Aorta (tissue), 5 donors: ENCODE measurements at places on chromosomes 6 and 20. TPM values are rescaled to one million over a fixed set of nuclear protein-coding genes. Genes with fewer than 3 reads are reported as not detected.

CTCFL gene
- not detected for total RNA-seq

C6orf58 gene
- not detected for total RNA-seq

SRSF12 gene
- 1.9 TPM for total RNA-seq

LRFN2 gene
- not detected for total RNA-seq

MKKS gene
- 12.0 TPM for total RNA-seq

BFSP1 gene
- 1.5 TPM for total RNA-seq

EFCAB8 gene
- total RNA-seq: 1.1 TPM

TRAPPC3L gene
- 0.36 TPM for total RNA-seq

ADAT2 gene
- total RNA-seq: 9.1 TPM

SAPCD1 gene
- total RNA-seq: 2.9 TPM

- no peak for DNase-seq
- H3K27ac ChIP-seq: no peak overlapping the region
- H3K4me1 ChIP-seq: no peaks in the 10 kb centered on the region
- no peak overlapping the region for H3K4me3 ChIP-seq
Observed at GRCh38 chr6:139398658-139399057, 24.2 kb upstream of the CITED2 start.

DNA sequence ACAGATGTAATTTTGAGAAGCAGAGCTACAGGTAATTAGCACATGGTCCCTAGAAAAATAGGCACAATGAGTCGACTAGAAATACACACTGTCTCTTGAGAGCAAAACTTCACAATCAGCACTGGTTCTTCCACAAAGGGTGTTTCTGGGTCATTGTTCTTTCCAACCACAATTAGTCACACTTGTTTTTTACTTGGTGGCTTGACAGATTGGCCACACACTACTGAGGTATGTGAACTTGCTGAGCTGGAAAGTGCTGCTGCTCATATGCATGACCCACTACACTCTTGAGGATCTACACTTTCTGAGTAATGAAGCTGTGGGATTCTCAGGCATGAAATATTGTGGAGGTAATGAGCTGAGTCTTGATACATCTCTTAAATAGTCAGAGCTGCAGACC is 347.7 kb downstream of the BCKDHB start:
- H3K4me3 ChIP-seq: no peak overlapping the region
- H3K4me1 ChIP-seq: peaks cover 2% of the 10 kb centered on the region
- no peaks in the 10 kb centered on the region for H3K36me3 ChIP-seq
- H3K27ac ChIP-seq: no peak overlapping the region

DNA sequence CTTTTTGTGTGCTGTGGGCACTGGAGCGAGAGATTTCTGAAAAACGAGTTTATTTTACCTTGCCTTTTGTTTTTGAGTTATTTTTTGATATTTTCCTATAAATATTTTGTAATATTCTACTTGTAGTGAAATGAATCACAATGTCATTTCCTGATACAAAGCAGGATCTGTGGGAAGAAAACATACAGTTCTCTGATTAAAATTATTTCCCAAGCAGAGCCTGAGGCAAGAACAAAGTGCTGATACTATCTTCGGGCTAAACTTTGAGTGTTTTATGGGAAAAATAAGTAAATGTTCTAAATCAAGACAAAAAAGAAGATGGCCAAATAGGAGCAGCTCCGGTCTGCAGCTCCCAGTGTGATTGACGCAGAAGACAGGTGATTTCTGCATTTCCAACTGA is 33.7 kb upstream of the ELOVL5 start:
- H3K27me3 ChIP-seq: no peaks in the 10 kb centered on the region
- H3K36me3 ChIP-seq: no peaks in the 10 kb centered on the region
- H3K27ac ChIP-seq: no peak overlapping the region

DNA sequence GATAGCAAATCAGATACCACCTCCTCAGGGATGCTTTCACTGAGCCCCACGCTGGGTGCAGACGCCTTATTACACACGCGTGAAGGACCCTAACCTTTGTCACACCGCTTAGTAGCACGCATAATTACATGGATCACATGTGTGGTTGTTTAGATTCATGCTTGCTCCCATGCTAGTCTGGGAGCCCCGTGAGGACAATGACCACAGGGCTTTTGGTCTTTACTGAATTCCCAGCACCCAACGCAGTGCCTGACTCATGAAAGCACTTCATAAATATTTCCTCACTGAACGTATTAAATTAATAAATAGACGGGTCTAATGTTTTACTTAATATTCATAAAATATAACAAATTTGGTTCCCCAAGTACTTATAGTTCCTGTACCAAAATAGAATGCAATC is 132.5 kb downstream of the ALDH8A1 start:
- no peak overlapping the region for H3K27ac ChIP-seq
- H3K4me1 ChIP-seq: no peaks in the 10 kb centered on the region
- H3K4me3 ChIP-seq: no peak overlapping the region
- no peak for DNase-seq
- H3K36me3 ChIP-seq: no peaks in the 10 kb centered on the region
- H3K27me3 ChIP-seq: no peaks in the 10 kb centered on the region

- H3K4me1 ChIP-seq: peaks cover 14% of the 10 kb centered on the region
- no peak for DNase-seq
- H3K27me3 ChIP-seq: no peaks in the 10 kb centered on the region
Observed at GRCh38 chr6:8193541-8193940, 91.2 kb upstream of the EEF1E1 start.

DNA sequence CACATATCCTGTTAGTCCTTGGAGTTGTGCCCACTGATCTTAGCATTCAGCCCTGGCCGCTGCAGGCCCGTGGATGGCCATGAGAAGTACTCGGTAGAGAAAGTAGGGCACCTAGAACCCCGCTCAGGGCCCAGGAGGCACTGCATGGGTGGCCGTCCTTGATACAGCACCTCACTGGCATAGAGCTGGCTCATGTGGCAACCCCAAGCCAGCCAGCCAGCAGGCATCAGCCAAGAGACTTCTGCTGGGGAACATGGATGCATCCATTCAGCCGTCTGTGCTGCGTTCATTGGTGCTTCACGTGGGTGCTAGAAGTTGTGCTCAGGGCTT is 10.6 kb downstream of the PYGB start:
- no peaks in the 10 kb centered on the region for H3K27me3 ChIP-seq
- H3K27ac ChIP-seq: no peak overlapping the region
- peak; percentile 61 for DNase-seq
- peaks cover 2% of the 10 kb centered on the region for H3K36me3 ChIP-seq
- H3K4me3 ChIP-seq: no peak overlapping the region
- peaks cover 2% of the 10 kb centered on the region for H3K4me1 ChIP-seq

- no peaks in the 10 kb centered on the region for H3K36me3 ChIP-seq
- DNase-seq: peak; percentile 88
- no peaks in the 10 kb centered on the region for H3K4me1 ChIP-seq
- no peak overlapping the region for H3K27ac ChIP-seq
Observed at GRCh38 chr6:146028252-146028795, 538 bp upstream of the GRM1 start.

- no peak for DNase-seq
- no peaks in the 10 kb centered on the region for H3K27me3 ChIP-seq
- no peaks in the 10 kb centered on the region for H3K36me3 ChIP-seq
- no peak overlapping the region for H3K4me3 ChIP-seq
- H3K4me1 ChIP-seq: no peaks in the 10 kb centered on the region
- no peak overlapping the region for H3K27ac ChIP-seq
Observed at GRCh38 chr6:87436435-87436834, 28.7 kb downstream of the CFAP206 start.

- DNase-seq: peak; percentile 80
- no peaks in the 10 kb centered on the region for H3K4me1 ChIP-seq
- no peak overlapping the region for H3K27ac ChIP-seq
- no peaks in the 10 kb centered on the region for H3K27me3 ChIP-seq
- no peak overlapping the region for H3K4me3 ChIP-seq
Observed at GRCh38 chr6:44051515-44051914, 75.7 kb downstream of the MRPL14 start.

- H3K27me3 ChIP-seq: no peaks in the 10 kb centered on the region
- H3K36me3 ChIP-seq: no peaks in the 10 kb centered on the region
- no peak overlapping the region for H3K4me3 ChIP-seq
- H3K4me1 ChIP-seq: no peaks in the 10 kb centered on the region
Observed at GRCh38 chr6:149985481-149985937, 21.8 kb downstream of the ULBP1 start.

DNA sequence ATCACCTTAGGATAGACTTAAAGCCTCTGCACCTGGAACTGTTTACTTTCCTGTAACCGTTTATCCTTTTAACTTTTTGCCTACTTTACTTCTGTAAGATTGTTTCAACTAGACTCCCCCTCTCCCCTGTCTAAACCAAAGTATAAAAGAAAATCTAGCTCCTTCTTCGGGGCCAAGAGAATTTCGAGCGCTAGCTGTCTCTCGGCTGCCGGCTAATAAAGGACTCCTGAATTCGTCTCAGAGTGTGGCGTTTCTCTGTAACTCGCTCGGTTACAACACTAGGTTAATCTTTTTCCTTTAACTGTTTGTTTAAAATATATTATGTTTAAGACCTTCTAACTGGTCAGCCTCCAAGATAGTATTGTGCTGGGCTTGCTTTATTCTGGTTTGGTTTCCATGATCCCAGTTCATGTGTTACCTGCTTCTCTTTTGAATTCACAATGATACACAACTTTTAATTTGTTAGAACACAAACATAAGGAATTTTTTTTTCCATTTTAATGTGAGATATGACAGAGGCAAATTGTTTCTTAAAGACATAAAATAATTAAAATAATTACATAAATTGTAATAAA is 8.7 kb upstream of the NQO2 start:
- peak overlapping the region; percentile 52 for H3K4me3 ChIP-seq
- H3K4me1 ChIP-seq: no peaks in the 10 kb centered on the region
- no peaks in the 10 kb centered on the region for H3K27me3 ChIP-seq
- H3K27ac ChIP-seq: peak overlapping the region; percentile 79

- H3K4me3 ChIP-seq: no peak overlapping the region
- DNase-seq: no peak
- no peaks in the 10 kb centered on the region for H3K4me1 ChIP-seq
- no peaks in the 10 kb centered on the region for H3K27me3 ChIP-seq
Observed at GRCh38 chr6:135535989-135536414, 38.5 kb upstream of the AHI1 start.

- H3K27ac ChIP-seq: no peak overlapping the region
- H3K27me3 ChIP-seq: no peaks in the 10 kb centered on the region
- no peak for DNase-seq
Observed at GRCh38 chr6:71527886-71528285, 239.3 kb downstream of the OGFRL1 start.

DNA sequence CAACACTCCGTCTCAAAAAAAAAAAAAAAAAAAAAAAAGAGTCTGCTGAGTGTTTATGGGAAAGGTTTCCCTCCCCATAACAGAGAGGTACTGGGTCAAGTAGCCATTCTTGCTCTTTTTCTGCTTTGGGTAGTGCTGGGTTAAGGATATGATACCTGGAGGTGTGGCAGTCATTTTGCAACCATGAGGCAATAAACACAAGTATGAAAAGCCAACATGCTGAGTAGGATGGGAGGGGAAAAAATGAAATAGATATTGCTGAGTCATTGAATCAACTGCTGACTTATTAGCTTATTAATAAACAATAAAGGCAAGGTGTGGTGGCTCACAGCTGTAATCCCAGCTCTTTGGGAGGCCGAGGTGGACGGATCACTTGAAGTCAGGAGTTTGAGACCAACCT is 2.3 kb upstream of the TOMM34 start:
- H3K4me3 ChIP-seq: no peak overlapping the region
- no peak for DNase-seq
- no peaks in the 10 kb centered on the region for H3K36me3 ChIP-seq
- peaks cover 2% of the 10 kb centered on the region for H3K4me1 ChIP-seq
- H3K27me3 ChIP-seq: no peaks in the 10 kb centered on the region

DNA sequence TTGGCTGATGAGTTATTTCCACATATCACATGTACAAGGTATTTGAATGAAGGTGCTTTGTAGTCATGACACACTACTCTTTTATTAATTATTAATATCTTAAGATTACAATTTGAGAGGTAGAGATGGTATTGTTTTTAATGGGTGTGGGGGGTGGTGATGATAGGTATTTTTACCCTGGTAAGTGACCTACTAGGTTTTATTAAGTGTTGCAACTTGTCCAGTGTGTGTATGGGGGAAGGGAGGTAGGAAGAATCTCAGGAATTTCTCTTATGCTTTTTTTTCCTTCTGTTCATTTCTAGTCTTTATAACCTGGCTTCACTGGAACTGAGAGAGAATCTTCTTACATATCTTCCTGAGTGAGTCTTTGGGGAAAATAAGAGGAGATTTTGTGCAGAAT is 101.4 kb downstream of the LRRC1 start:
- DNase-seq: no peak
- no peaks in the 10 kb centered on the region for H3K27me3 ChIP-seq
- H3K4me1 ChIP-seq: peaks cover 2% of the 10 kb centered on the region

GRCh38 chr20:3890999-3891929 is 2.1 kb downstream of the PANK2 start:
- DNase-seq: no peak
- peak overlapping the region; percentile 89 for H3K4me3 ChIP-seq
- H3K27ac ChIP-seq: no peak overlapping the region
- H3K36me3 ChIP-seq: no peaks in the 10 kb centered on the region
- peaks cover 3% of the 10 kb centered on the region for H3K4me1 ChIP-seq
- H3K27me3 ChIP-seq: no peaks in the 10 kb centered on the region

GRCh38 chr6:29789176-29789575 is 38.4 kb upstream of the HLA-G start:
- H3K27me3 ChIP-seq: no peaks in the 10 kb centered on the region
- no peak for DNase-seq
- no peak overlapping the region for H3K4me3 ChIP-seq
- no peaks in the 10 kb centered on the region for H3K4me1 ChIP-seq
- H3K27ac ChIP-seq: no peak overlapping the region

GRCh38 chr6:31901415-31901952 is 402 bp downstream of the ZBTB12 start:
- H3K4me3 ChIP-seq: peak overlapping the region; percentile 87
- no peaks in the 10 kb centered on the region for H3K4me1 ChIP-seq
- no peaks in the 10 kb centered on the region for H3K36me3 ChIP-seq
- peak overlapping the region; percentile 21 for H3K27ac ChIP-seq
- no peaks in the 10 kb centered on the region for H3K27me3 ChIP-seq
- peak; percentile 90 for DNase-seq

GRCh38 chr20:31908016-31908415 is 37.6 kb downstream of the TTLL9 start:
- H3K27me3 ChIP-seq: no peaks in the 10 kb centered on the region
- H3K4me1 ChIP-seq: no peaks in the 10 kb centered on the region
- DNase-seq: no peak

GRCh38 chr6:19721766-19722377 is 115.3 kb upstream of the ID4 start:
- no peaks in the 10 kb centered on the region for H3K36me3 ChIP-seq
- H3K4me3 ChIP-seq: no peak overlapping the region
- H3K27ac ChIP-seq: peak overlapping the region; percentile 45
- H3K27me3 ChIP-seq: no peaks in the 10 kb centered on the region

- H3K4me1 ChIP-seq: no peaks in the 10 kb centered on the region
- no peaks in the 10 kb centered on the region for H3K36me3 ChIP-seq
- no peak overlapping the region for H3K4me3 ChIP-seq
- H3K27ac ChIP-seq: no peak overlapping the region
- no peak for DNase-seq
Observed at GRCh38 chr6:152720974-152721373, 23.3 kb downstream of the MYCT1 start.

GRCh38 chr20:25697132-25697446 is 436 bp upstream of the ZNF337 start:
- DNase-seq: no peak
- H3K4me3 ChIP-seq: peak overlapping the region; percentile 35
- no peaks in the 10 kb centered on the region for H3K36me3 ChIP-seq
- no peaks in the 10 kb centered on the region for H3K27me3 ChIP-seq

- H3K4me3 ChIP-seq: no peak overlapping the region
- no peak overlapping the region for H3K27ac ChIP-seq
- H3K4me1 ChIP-seq: peaks cover 7% of the 10 kb centered on the region
- no peak for DNase-seq
- no peaks in the 10 kb centered on the region for H3K27me3 ChIP-seq
Observed at GRCh38 chr6:143708889-143709288, 31.1 kb downstream of the PHACTR2 start.

GRCh38 chr6:165042912-165043311 is 266.5 kb downstream of the C6orf118 start:
- H3K36me3 ChIP-seq: no peaks in the 10 kb centered on the region
- no peak for DNase-seq
- no peak overlapping the region for H3K27ac ChIP-seq
- no peaks in the 10 kb centered on the region for H3K4me1 ChIP-seq
- H3K4me3 ChIP-seq: no peak overlapping the region
